HFF-Myc (cell line): ENCODE measurements at places on chromosomes 2 and 18.
A peak's percentile ranks its signal among the peaks of the same experiment; 100 is the strongest.

GRCh38 chr2:14189929-14190328, 442.6 kb upstream of the LRATD1 start:
- no peak for DNase-seq

GRCh38 chr2:48715956-48716355, 39.6 kb downstream of the LHCGR start:
- DNase-seq, result no peak

- DNase-seq, result no peak
These were observed 1037.7 kb upstream of the KLHL29 start for GRCh38 chr2:22347306-22347705.

DNA sequence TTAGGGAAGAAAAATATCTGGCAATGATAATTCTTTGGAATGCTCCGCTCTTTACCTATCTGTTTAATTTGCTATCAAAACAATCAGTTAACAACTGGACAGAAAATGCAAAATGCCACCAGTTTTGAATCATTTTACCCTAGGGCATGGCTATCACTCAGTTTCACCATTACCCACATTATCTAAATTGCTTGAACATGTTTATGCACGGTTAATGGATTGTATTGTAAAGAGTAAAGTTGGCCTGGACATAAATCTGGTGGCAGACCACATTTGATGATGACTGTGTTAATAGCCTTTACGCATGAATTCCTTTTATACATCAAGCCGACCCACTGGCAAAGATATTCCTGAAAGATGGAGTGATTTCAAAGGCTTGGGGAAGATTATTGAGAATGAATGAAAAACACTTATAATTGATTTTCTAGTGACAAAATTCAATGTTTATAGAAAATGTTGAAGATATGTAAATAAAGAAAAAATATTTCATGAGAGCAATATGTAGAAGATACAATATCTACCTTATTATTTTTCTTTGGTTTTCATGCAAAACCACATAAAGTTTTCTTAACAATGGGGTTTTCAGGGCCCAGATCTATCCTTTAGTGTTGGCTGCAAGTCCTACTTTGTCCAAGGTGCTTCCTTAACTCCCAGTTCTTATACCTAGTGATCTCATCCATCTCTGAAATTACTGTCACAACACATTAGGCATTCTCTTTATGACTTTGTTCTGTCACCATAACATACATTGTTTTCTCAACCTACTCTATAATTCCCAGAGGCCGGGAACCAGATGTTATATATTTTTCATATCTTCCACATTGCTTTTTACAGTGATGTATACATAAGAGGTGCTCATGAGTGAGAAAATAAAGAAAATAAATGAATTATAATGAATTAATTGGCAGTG, 265.1 kb downstream of the RIT2 start:
- no peak for DNase-seq

DNA sequence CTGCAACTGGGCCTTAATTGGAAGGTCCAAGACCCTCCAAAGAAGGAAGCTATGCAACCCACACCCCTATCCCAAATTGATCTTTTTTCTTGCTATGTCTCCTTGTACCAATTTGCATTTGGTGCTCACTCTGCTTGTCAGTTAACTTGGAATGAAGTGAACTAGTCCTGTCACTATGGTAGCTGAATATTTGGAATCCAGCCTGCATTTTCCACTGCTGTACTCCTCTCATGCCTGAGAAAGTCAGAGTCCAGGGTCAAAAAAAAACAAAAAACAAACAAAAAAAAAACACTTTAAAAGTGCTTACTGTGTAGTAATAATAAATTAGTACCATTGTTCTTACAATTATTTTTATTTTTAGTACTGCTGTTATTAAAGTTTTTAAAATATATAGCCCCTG, 462.8 kb upstream of the SLC8A1 start:
- DNase-seq, result no peak

GRCh38 chr2:98025481-98026037, 29.8 kb upstream of the TMEM131 start:
- DNase-seq, result no peak

GRCh38 chr2:207497596-207497995, 32.2 kb upstream of the CREB1 start:
- DNase-seq, result no peak

- no peak for DNase-seq
These were observed at the start of gene SCN9A for GRCh38 chr2:166375736-166376487. SCN9A (minus strand) TSS chr2:166375944; CDS start chr2:166311756, 64,188 bp downstream.

- DNase-seq, result no peak
These were observed 116.3 kb downstream of the ZBTB7C start for GRCh38 chr18:48292782-48293424.

GRCh38 chr2:235917506-235917905, 250.7 kb downstream of the GBX2 start:
- no peak for DNase-seq

DNA sequence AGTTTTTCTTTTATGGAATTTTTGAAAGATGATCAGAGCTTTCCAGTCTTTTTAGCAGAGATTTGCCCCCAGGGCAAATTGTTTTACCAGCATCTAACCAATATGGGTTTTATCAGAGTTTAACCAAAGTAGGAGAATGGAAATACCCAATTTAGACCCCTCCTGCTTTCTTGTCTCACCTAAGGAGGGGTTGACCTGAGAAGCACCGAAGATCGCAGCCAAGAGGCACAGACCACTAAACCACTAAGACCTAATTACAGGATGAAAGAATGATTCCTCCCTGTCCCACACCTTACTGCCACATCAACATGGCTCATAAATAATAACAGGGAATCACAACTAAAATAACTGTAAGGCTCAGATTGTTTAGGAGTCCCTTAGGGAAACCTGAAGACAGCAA, 111.9 kb upstream of the EPB41L5 start:
- DNase-seq, result no peak

DNA sequence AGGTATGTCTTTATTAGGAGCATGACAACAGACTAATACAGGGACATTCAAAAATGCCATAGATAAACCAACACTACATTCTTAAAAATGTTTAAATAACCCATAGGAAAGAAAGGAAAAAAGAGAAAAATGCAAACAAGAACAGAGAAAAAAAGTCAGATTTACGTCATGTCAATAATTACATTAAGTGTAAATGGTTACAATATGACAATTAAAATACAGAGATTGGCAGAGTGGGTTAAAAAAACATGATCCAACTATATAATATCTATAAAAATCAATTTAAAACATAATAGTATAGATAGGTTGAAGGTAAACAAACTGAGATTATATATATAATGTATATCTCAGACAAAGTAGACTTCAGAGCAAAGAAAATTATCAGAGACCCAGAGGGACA, 255.8 kb downstream of the ANAPC1 start:
- no peak for DNase-seq

- no peak for DNase-seq
These were observed 793.3 kb downstream of the TDRD15 start for GRCh38 chr2:21916934-21917522.

GRCh38 chr18:77650799-77651385, 401.2 kb downstream of the GALR1 start:
- no peak for DNase-seq

GRCh38 chr18:74083557-74083952, 64.1 kb downstream of the FBXO15 start:
- no peak for DNase-seq

DNA sequence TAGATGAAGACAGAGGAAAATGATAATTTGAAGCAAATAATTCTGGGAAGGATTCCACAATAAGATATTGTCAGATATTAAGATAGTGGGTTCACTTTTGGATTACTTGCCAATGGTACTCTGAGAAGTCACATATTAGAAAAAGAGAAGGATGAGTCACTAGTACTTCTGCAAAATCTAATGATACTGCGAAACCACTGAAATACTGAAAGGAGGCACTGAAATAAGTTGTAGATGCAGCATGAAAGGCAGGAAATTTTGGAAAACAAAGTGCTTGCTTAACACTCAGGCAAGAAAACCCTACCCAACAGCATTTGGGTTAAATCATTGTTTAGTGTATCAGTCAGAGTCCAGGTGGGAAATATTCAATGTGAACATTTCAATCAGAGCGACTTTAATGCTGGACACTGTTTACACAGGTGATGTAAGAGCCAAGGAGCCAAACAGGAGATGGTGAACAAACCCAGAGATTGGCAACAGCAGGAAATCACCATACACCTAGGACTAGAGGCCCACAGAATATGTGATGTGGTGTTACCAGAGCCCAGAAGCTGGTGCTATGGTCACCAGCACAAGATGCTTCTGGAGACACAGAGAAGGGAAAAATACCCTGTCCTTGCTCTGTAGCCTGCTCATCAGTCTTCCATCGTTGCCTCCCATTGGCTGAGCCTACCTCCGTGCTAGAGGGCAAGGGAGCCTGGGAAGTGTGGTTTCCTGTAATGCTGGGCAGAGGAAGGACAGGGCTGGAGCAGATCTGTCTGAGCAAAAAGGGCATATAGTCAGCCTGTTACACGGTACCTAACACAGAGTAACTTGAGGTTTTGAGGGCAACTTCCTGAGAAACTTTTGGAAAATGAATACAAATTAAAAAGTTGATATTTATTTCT, 204.7 kb upstream of the ITGA4 start:
- DNase-seq, result no peak

DNA sequence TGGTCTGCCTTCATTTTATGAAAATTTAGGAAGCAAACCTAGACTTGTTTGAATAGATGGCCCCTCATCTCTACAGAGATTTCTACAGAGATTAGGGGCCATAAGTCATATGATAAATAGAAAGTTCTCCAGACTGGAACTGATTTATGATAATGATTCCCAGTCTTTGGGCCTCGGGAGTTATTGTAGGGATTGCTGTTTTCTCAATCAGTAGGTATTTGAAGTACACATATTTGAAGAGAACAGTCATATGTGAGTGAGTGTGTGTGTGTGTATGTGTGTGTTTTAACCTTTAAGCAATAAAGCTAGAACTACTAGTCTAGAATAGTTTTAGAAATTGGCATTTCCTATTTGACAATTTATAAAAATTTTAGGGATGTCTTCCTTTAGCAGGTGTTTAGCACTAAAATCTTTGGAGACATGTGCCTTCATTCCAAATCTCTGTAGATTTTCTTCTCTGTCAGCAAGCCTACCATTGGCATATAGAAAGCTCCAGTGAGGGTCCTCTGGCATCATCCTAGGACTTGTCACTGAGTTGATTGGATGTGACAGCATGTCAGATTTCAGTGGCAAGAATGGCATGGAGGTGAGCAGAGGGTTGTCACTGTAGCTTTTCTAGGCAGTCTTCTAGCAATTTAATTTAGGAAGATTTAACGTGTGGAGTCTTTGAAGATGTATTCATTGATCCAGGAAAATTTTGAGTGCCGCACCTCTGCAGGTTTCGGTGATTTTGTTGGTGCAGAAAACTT, 71.2 kb downstream of the MYO1B start:
- DNase-seq, result no peak

GRCh38 chr2:70321370-70321769, 19.5 kb upstream of the FAM136A start:
- DNase-seq, result no peak

DNA sequence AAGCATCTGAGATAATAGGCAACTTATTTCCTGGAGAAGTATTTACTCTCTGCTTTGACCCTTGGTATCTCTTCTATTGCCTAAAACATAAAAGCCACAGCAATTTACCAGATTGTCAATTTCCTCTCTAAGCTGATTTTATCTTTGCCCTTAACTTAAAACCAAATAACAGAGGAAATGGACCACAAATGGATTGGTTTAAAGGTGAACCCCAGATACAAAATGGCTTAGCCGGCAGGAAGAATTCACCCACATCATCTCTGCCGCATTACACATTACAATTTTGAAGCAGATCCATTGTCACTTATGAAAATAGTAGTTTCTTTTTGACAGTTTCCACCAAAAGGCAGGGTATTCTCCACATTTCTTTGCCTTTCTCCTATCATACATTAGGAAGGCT, 585.8 kb upstream of the CHAC2 start:
- no peak for DNase-seq

DNA sequence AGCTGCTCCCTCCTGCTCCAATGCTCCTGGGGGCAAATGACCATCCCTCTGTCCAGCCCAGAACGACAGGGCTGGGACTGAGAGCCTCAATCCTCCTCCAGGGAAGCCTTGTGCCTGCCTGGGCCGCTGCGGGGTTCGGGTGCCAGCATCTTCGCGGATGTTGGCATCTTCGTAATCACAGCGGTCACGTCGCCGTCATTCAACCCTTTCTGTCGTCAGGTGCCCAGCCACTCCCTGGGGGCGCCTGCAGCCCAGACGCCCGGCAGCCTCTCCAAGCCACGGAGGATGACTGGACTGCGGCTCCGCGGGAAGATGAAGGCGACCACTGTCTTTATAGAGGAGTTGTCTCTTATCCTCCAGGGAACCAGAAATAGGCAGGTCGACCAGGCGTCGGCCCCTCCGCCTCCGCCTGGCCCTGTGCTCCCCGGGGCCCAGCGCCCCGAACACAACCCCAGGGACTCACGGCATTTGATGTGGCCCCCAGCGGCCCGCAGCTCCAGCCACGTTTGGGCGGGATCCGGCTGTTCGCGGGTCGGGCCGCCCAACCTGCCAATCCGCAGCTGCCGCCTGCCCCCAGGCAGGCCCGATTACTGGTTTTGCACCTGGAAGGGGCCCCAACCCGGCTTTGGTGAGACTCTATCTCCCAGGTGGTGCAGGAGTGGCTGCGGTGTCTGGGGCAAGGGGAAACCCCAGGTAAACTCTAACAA, 113.9 kb downstream of the THNSL2 start:
- DNase-seq, result no peak

GRCh38 chr2:241070811-241071676, 31.0 kb downstream of the MTERF4 start:
- no peak for DNase-seq

DNA sequence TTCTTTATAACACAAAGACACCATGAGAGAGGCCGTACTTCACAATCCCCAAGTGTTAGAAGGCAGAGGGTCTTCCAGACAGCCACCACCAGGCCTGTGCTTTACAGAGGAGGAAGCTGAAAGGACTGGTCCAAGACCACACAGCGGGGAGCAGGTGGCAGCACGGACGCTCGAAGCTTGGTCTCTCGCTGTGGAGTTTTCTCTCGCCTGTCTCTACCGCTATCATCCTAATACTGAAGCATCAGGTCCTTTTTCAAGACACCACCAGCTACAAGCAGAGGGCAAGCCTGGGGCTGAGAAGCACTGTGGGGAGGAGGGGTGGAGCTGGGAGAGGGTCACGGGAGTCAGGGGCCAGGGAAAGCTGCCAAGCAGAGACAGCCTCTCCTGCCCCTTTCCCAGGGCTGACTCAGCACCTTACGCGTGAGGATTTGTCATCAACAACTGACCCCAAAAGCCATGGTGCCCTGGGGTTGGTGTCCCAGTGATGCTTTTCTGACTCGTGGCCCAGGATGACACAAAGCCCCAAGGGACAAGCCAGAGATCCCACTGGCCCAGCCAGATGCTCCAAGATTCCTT, 31.9 kb upstream of the FOSL2 start:
- no peak for DNase-seq

GRCh38 chr2:172600557-172601008, 44.7 kb downstream of the PDK1 start:
- no peak for DNase-seq

GRCh38 chr2:96847586-96847985, 3.8 kb upstream of the ANKRD23 start:
- no peak for DNase-seq

- no peak for DNase-seq
These were observed 2.8 kb downstream of the TMEM169 start for GRCh38 chr2:216084547-216084946.

- DNase-seq, result peak; percentile 87
These were observed 987.2 kb upstream of the CDH2 start for GRCh38 chr18:29164020-29164706.
